ENCODE measurements at places on chromosomes 2 and 18.
A peak's percentile ranks its signal among the peaks of the same experiment; 100 is the strongest.

- DNase-seq = no peak
Measured at GRCh38 chr2:143422681-143423080, 293.5 kb downstream of the ARHGAP15 start.

DNA sequence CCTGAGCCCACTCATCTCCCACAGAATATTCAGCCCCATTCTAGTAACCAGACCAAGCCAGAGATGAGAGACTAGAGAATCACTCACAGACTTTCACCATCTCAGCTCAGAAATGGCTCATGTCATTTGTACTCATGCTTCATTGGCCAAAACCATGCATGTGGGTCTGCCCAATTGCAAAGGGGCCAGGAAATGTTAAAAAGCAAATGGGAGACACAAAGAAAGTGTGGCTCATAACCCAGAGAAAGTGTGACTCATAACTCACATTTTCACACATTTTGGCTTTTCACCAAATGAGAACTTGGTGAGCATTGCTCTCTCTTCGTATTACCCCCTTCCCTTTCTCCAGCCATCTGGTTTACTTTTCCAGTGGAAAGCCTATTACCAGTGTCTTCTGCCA, 66.2 kb downstream of the MDH1 start:
- peak; percentile 7 for DNase-seq

GRCh38 chr18:31064130-31064529, 21.6 kb upstream of the DSC3 start:
- DNase-seq = no peak

- no peak for DNase-seq
Measured at GRCh38 chr18:14093307-14093915, 38.8 kb downstream of the ZNF519 start.

DNA sequence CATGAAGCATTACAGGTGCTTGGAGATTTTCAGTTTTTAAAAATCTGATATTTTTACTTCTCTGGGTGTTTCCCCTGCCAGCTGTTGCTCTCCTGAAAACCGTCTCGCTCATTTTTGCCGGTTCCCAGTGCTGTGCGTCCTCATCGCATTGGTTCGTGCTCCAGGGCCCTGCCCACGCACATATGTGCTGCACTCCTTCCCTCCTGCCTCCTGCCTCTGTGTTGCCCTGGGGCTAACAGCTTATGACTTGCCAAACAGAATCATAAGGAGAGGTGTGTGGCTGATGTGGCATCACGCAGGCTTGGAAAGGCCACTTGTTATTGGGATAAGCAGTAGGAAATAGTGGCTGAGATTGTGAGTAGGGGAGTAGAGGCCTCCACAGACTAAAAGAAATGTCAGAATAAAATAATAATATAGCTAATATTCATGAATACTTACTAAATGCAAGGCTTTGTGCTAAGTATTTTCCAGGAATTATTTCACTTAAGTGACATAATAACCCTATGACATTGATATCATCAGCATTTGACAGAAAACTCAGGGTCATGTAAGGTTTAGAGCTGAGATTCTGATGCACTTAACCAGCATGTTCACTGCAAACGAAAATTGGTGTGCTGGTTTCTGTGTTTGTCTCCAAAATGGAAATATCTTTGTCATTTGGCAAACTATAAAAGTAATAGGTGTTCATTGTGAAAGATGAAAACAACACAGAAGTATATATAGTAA, 53.5 kb downstream of the SLC4A1AP start:
- no peak for DNase-seq

DNA sequence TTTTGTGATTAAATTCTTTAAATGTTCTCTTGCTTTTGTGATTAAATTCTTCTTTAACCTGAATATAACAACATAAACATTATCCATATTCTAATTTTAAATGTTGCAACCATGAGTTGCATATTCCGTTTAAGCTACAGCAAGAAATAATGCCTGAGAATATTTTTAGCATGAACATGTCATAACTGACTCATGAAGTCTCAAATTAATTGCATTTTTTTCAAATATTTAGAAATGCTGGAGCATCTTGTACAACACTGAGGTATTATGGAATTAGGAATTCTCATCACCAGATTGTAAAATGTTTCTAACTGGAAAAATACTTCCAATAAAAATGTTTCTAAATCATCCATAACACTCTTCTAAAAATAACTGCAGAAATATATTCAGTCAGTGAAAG, 14.7 kb downstream of the ROCK2 start:
- no peak for DNase-seq

- DNase-seq = no peak
Measured at GRCh38 chr18:32010124-32010721, 8.4 kb upstream of the RNF125 start.

GRCh38 chr2:147051248-147051647, 793.6 kb upstream of the ACVR2A start:
- DNase-seq = no peak

- no peak for DNase-seq
Measured at GRCh38 chr2:131016826-131017741, 76.2 kb downstream of the FAM168B start.

- DNase-seq = no peak
Measured at GRCh38 chr2:44680983-44681531, 260.4 kb upstream of the SIX3 start.

DNA sequence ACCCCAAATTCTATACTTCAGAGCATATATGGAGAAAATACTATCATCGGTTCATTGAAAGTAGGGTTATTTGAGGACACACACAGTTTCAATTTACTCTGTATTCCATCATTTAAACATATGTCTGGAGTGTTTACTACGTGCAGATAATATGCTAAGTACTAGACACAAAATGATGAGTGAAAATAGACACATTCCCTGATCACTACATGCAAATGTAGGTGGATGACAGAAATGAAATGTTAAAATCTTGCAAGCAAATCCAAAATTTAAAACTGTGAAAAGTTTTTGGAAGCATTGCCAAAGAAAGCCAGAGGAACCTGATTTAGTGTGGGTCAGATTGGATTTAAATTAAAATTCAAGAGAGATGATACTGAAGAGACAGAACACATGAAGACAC, 1106.6 kb downstream of the CBLN2 start:
- DNase-seq = no peak

- no peak for DNase-seq
Measured at GRCh38 chr2:177717831-177718618, 325.5 kb downstream of the AGPS start.

GRCh38 chr2:127034051-127034450, 72.9 kb downstream of the BIN1 start:
- DNase-seq = no peak

GRCh38 chr2:26172189-26172870, 558 bp upstream of the GAREM2 start:
- no peak for DNase-seq

DNA sequence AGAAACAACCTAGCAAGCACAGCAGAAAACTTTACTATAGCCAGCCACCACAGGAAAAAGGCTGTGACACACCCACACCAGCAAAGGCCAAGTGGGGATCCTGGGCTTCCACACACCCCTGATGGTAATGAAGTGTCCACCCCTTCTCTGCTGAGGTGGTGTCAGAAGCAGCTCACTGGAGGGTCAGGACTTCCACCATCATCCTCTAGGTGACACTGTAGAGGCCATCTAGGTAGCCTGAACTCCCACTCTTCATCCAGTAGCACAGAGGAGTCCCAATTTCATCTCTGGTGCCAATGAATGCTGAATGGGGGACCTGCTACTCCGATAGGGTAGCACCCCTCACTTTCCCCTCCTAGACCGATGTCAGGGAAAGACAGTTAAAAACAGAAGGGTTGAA, 1544.4 kb downstream of the LRP1B start:
- DNase-seq = no peak

Data from stimulated activated CD4-positive, alpha-beta T cell treated with anti-CD3 and anti-CD28 coated beads, Interleukin-1b, Interleukin-23, amount 100 ng/mL, for 24 hours (primary cell).